ENCODE measurements at places on chromosomes 16 and 17.

- DNase-seq: peak; percentile 63
Observed at GRCh38 chr17:45132572-45133463, 503 bp upstream of the PLCD3 start.

DNA sequence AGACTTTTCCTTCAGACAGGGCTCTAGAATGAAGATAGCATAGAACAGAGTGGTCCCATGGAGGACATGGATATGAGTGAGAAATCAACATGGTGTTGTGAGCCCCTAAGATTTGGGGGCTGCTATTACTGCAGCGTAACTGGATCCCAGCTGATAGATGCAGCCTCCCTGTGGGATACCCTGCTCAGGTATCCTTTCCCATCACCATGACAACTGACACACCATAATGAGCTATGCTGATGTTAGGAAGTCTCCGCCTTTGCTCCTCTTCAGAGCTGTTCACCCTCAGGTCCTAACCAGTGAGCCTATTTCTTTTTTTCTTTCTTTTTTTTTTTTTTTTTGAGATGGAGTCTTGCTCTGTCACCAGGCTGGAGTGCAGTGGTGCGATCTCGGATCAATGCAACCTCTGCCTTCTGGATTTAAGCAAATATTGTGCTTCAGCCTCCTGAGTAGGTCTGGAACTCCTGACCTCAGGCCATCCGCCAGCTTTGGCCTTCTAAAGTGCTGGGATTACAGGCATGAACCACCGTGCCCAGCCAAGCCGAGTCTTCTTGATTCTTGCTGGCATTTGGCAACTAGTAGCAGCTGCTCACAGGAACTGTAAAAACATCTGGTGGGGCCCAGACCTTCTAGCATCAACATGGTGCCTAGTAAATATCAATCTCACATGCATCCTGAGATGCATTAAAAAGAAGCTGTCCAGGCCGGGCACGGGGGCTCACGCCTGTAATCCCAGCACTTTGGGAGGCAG, 17.1 kb downstream of the STX4 start:
- no peak for DNase-seq

- DNase-seq: no peak
Observed at GRCh38 chr17:79778504-79779083, 646 bp downstream of the CBX2 start.

- DNase-seq: no peak
Observed at GRCh38 chr16:30519120-30520049, 7.0 kb downstream of the ZNF768 start.

GRCh38 chr16:24681793-24682192, 47.7 kb upstream of the TNRC6A start:
- no peak for DNase-seq

DNA sequence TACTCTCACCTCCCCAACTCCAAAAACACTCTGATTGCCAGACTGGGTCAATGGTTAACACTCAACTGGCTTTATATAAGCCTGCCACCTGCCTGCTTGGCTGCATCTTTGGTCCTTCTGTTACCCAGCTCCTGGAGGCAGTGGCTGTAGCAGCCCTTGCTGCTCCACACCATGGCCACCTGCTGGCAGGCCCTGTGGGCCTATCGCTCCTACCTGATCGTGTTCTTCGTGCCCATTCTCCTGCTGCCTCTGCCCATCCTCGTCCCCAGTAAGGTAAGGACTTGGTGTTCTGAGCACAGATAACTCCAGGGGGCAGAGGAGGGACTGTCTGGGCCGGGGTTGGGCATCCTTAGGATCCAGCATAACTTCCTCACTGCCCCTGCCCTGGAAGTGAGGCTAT, at the start of gene SLC13A2:
Gene SLC13A2, plus strand, starts transcription at position 103 of the 400 bp plus-strand sequence. Its CDS starts 69 bp downstream, at position 172.
- no peak for DNase-seq

- DNase-seq: no peak
Observed at GRCh38 chr17:28258347-28258887, 60.6 kb upstream of the TMEM97 start.

GRCh38 chr16:70399381-70399780, 39.5 kb downstream of the ST3GAL2 start:
- no peak for DNase-seq

GRCh38 chr16:84751947-84752346, 52.1 kb downstream of the USP10 start:
- DNase-seq: no peak

GRCh38 chr16:3242709-3243108, 7.8 kb upstream of the ZNF200 start:
- DNase-seq: no peak

GRCh38 chr16:81680444-81681275, 98.4 kb upstream of the PLCG2 start:
- DNase-seq: no peak

- no peak for DNase-seq
Observed at GRCh38 chr16:4052801-4053293, 63.4 kb downstream of the ADCY9 start.

GRCh38 chr16:61730997-61731396, 305.2 kb downstream of the CDH8 start:
- no peak for DNase-seq

DNA sequence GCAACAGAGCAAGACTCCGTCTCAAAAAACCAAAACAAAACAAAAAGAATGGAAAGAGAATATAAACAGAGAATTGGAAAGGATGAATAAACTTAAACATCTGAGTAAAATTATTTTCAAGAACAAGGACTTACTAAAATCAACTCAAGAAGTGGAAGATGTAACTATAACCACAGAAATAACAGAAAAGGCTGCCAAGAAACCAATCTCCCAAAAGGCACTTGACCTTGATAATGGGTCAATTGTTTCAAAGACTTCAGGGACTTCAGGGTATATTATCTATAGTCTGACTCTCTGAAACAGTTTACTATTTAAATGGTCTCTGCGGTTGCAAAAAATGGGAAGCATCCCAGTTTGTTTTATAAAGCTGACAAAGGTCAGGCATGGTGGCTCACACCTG, 35.1 kb downstream of the VPS53 start:
- DNase-seq: no peak

GRCh38 chr16:88500255-88500661, 47.2 kb downstream of the ZFPM1 start:
- no peak for DNase-seq

GRCh38 chr17:76709077-76709950, 1.5 kb downstream of the MXRA7 start:
- no peak for DNase-seq

GRCh38 chr16:67657751-67658518, 2.1 kb downstream of the ACD start:
- no peak for DNase-seq

DNA sequence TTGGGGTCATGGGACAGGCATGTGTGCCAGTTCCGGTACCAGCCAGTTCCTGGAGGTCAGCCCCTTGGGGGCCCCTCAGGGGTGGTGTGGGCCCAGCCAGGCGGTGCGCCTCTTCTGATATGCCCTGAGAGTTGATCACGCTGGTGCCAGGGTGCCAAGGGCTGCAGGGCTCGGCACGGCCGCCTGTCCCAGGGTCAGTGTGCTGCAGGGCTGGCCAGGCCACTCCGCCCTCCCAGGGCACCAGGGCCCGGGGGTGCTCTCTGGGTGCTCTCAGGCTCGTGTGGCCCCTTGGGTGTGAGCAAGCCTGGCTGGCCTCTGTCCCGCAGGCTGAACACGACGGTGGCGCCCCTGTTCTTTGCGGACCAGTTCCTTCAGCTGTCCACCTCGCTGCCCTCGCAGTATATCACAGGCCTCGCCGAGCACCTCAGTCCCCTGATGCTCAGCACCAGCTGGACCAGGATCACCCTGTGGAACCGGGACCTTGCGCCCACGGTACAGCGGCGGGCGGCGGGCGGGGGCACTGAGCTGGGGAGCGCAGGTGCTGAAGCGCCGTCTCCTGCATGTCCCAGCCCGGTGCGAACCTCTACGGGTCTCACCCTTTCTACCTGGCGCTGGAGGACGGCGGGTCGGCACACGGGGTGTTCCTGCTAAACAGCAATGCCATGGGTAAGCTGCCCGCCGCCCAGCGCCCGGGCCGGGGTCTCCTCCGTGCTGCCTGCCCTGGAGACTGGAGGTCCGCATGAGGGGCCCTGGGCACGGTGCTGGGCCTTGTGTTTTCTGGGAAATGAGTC, 6.0 kb downstream of the GAA start:
- DNase-seq: no peak

GRCh38 chr16:16938009-16938408, 532.8 kb downstream of the XYLT1 start:
- DNase-seq: no peak

DNA sequence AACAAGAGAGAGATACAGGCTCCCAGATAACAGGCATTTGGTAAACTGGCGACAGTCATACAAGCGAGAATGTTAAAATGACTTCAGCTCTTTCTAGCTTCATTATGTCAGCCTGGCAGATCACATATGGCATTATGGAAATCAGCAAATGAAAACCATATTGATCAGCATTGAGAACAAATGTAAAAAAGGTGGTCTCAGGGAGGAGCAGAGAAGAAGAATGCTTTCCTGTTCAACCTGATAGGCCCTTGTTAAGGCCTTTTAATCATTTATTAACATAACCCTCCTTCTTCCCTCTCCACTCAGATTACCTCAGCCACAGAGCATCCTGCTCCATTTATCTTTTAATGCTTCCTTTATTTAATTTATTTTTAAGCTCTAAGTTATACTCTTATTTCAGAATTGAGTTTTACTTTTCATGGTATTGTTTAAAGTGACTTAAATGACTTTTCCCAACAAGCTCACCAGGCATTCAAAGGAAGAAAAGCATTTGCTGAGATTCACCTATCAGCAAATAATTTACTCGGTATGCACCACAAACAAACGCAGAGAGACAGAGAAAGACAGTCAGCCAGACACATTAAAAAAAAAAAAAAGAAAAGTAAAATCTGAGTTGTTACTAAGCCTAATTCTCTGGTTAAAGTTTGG, 243.9 kb upstream of the TBX2 start:
- no peak for DNase-seq

- no peak for DNase-seq
Observed at GRCh38 chr17:66492080-66492479, 189.7 kb downstream of the PRKCA start.

GRCh38 chr16:5791011-5791657, 693.5 kb upstream of the EEF2KMT start:
- DNase-seq: no peak

DNA sequence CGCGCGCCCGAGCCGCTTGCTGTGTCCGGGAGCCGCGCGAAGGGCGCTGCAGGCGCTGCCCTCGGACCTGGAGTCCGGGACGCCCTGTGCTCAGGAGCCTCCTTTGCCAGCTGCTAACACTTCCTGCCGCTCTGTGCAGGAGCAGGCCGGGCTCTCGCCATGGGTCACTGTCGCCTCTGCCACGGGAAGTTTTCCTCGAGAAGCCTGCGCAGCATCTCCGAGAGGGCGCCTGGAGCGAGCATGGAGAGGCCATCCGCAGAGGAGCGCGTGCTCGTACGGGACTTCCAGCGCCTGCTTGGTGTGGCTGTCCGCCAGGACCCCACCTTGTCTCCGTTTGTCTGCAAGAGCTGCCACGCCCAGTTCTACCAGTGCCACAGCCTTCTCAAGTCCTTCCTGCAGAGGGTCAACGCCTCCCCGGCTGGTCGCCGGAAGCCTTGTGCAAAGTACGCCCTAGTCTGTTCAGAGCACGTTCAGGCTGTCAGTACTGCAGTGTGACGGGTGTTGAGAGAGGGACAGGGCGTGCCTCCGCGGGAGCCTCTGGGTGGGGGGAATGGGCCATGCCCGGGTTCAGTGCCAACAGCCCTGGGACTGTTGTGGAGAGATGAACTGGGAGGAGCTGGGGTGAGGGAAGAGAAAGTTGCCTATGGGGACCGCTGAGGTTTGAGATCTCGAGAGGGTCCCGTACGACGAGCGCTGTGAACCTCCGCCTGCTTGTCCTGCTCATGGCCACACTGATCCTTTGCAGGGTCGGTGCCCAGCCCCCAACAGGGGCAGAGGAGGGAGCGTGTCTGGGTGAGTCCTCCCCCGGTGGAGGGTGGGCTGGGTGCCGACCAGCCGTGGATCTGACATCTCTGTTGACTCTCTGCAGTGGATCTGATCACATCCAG, 1.3 kb downstream of the ZNF276 start:
- no peak for DNase-seq

- DNase-seq: no peak
Observed at GRCh38 chr17:43753493-43754129, 5.0 kb downstream of the SOST start.

DNA sequence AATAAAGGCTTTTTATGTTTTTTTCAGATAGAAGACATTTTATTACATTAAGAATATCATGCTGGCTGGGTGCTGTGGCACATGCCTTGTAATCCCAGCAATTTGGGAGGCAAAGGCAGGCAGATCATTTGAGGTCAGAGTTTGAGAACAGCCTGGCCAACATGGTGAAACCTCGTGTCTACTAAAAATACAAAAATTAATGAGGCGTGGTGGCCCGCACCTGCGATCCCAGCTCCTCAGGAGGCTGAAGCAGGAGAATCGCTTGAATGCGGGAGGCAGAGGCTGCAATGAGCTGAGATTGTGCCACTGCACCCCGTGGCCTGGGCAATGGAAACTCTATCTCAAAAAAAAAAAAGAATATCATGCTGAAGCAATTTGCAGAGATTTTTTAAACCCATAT, 29.1 kb upstream of the HAPSTR1 start:
- DNase-seq: no peak

- DNase-seq: no peak
Observed at GRCh38 chr16:69204172-69204571, 17.2 kb downstream of the SNTB2 start.

- DNase-seq: no peak
Observed at GRCh38 chr16:56844056-56844455, 21.0 kb upstream of the SLC12A3 start.

- DNase-seq: no peak
Observed at GRCh38 chr17:53150101-53150698, 672.5 kb upstream of the KIF2B start.

DNA sequence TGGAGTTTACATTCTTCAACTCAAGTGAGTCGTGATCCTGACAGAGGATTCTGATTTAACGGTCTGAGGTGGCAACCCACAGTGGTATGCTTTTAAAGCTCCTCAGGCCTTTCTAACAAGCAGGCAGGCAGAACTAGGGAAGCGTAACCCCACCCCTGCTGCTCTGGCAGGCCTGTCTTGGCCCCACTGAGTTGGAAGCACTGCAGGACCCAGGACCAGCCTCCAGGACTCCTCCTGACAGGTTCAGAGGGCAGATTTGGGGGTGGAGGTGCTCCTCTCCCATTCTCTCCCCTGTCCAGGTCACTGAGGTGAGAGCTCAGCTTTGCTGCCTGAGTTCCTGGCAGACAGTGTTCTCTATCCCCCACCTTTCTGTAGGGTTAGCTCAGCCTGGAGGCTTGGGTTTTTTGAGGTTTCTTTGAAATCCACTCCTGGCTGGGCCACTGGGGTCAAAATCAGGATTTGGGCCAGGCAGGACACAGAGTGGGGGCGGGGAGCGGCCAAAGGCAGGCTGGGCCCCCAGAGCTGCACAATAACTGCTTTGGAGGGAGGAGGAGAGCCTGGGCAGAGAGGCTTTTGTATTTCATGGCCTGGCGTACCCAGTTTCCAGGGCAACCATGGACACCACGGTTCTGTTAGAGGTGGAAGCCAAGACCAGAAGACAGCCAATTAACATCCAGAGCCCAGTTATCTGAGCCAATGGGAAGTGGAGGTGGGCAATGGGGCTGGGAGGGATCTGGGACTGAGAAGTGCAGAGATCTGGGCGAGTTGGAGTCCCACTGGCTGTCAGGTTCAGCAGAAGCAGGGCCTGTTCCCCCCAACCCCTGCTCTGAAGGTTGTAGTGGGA, 9.5 kb downstream of the MRPL27 start:
- DNase-seq: no peak

- DNase-seq: no peak
Observed at GRCh38 chr16:73092236-73092781, 44.4 kb upstream of the ZFHX3 start.
